ENCODE measurements at places on chromosomes 2 and 18. TPM values are rescaled to one million over a fixed set of nuclear protein-coding genes. Genes with fewer than 3 reads are reported as not detected.

GRCh38 chr2:60500861-60501260, 52.6 kb downstream of the BCL11A start:
- no peak for DNase-seq

GRCh38 chr18:59075923-59076322, 63.8 kb upstream of the SEC11C start:
- DNase-seq = no peak

- DNase-seq = no peak
Observed at GRCh38 chr2:65450393-65450792, 18.0 kb upstream of the SPRED2 start.

- no peak for DNase-seq
Observed at GRCh38 chr2:207487650-207488311, 42.0 kb upstream of the CREB1 start.

- DNase-seq = no peak
Observed at GRCh38 chr2:191522478-191523120, 155.3 kb upstream of the NABP1 start.

DNA sequence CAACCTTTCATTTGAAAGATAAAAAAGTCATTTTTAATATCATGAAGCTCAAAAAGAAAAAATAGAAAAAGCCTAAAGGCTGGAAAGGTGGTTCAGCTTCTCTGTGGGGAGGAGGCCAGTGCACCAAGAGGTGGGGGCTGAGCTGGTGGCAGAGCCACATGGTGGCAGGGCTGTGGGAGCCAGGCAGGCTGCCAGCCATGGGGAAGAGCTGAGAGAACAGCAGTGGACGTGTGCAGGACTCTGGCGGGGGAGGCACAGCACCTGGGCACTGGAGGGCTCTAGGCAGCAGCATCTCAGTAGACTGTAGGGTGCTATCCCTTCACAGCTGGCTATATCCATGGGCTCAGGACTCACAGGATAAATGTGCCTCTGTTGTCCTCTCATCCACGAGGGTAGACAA, 47.8 kb downstream of the STK25 start:
- DNase-seq = no peak

DNA sequence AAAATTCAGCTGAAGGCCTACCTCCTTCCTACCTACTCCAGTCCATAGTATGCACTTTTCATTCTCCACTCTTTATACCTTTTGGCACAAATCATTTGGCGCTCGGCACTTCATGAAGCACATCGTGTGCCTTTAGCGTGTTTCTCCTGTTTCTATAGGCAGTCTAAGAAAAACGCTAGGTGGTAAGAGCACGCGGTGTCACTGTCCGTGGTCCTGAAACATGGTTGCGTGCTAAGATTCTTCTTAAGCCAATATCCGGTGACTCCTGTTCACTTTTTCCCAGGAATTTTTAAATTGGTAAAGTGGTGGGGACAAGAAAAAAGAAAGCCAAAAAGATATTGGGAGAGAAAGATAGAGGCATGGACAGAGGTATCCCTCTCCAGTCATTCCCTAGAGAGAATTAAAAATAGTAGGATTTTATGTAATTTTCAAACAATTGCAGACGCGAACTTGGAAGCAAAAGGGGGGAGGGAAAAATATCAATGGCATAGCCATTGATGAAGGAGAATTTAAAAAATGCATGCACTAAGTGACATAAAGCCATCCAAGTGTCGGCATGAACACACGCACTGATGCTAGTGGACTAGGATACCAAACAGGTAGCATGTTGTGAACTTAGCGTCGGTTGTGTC, 1.4 kb upstream of the CTNNA2 start:
- peak; percentile 35 for DNase-seq

DNA sequence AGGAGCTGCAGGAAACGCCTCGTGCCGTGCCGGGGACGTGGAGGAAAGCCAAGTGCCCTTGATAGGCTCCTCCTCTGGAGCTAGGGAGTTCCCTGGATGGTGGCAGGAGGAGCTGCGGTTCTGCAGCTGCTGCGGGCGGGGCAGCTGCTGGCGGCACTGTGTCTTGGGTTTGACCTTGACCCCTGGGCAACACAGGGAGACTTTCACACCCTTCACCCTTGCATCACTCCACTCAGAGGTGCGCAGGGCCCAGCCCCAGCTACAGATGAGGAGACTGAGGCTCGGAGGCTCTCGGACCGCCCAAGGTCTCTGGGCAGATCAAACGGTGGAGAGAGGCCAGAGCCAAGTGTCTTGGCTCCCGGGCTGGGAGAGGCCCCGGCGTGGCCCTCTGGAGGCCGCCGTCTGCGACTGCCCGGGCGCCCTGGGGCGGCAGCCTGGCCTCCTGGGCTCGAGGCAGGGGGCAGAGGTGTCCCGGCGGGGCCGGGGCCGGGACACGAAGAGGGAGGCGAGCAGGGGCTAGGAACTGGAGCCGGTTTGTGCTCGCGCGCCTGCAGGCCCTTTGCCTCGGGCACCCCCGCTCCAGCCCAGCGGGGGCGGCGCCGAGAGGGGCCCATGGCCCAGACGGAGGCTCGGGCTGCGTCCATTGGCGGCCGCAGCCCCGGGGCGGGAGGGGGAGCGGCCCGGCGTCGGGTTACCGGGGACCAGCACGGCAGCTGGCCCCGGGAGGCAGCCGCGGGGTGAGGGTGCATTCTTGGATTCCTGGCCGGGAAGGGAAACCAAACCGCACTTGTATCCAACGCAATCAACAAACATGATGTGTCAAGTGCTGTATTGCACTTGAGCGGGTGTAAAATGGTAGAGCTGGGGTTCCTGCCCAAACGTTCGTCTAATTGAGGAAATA, 129.6 kb upstream of the SLC1A4 start:
- DNase-seq = peak; percentile 94

DNA sequence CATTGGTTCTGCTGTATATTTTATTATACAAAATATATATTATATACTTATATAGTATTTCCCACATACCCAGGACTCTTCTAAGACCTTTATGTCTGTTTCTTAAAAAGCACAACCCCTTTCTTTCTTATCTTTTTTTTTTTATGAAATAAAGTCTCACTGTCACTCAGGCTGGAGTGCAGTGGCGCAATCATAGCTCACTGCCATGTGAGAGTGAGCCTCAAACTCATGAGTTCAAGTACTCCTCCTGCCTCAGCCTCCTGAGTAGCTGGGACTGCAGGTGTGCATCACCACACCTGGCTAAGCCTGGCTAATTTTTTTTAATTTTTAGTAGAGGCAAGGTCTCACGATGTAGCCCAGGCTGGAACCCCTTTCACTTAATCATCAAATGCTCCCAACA, 72.3 kb downstream of the CLHC1 start:
- DNase-seq = no peak

DNA sequence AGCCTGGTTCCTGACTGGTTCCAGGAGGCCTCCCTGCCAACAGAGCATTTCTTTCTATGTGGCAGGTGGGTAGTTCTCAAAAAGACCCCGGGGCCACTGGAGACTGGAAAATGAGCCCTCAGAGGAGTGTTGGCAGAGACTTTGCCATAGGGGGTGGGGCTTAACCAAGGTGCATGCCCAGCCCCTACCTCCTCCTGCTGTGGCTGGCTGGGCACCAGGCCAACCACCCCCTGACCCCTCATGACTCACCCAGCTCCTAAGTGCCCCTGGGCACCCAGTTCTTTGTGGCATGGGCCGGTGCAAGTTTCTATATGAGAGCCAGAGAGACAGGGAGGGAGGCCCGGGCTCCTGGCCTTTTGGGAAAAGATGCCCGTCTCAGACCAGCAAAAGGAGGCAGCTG, 98.2 kb upstream of the SMAD2 start:
- DNase-seq = no peak

DNA sequence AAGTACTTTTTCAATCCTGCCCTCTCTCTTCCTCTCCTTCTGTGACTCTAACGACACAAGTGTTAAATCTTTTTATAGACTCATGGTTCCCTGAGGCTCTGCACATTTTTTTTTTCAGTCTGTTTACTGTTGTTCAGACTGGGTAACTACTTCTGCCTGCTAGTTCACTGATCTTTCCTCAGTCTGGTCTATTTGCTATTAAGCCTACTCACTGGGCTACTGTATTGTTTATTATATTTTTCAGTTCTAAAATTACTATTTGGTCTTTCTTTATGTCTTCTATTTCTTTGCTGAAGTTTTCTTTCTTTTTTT, 21.3 kb downstream of the PPP3R1 start:
- no peak for DNase-seq

GRCh38 chr18:9055626-9056025, 46.9 kb upstream of the NDUFV2 start:
- DNase-seq = no peak

- DNase-seq = no peak
Observed at GRCh38 chr2:3633982-3634595, 23.9 kb upstream of the ALLC start.

DNA sequence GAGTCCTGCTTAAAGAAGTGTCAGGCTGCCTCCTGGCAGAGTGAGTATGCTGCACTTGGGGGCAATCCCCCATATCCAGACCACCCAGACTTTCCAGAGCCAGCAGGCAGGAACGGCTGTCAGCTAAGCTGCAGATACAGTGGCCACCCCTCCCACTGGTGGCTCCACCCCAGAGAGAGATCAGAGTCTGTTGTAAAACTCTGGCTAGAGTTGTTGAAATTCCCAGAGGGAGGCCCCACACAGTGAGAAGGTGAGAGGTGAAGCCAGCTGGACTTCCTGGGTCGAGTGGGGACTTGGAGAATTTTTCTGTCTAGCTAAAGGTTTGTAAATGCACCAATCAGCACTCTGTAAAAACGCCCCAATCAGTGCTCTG, 533.8 kb upstream of the ACVR2A start:
- peak; percentile 57 for DNase-seq

GRCh38 chr2:98691303-98691702, 39.6 kb downstream of the MGAT4A start:
- DNase-seq = no peak

GRCh38 chr2:225270861-225271260, 128.6 kb upstream of the NYAP2 start:
- no peak for DNase-seq

- DNase-seq = no peak
Observed at GRCh38 chr2:135245071-135245470, 193.0 kb downstream of the RAB3GAP1 start.

DNA sequence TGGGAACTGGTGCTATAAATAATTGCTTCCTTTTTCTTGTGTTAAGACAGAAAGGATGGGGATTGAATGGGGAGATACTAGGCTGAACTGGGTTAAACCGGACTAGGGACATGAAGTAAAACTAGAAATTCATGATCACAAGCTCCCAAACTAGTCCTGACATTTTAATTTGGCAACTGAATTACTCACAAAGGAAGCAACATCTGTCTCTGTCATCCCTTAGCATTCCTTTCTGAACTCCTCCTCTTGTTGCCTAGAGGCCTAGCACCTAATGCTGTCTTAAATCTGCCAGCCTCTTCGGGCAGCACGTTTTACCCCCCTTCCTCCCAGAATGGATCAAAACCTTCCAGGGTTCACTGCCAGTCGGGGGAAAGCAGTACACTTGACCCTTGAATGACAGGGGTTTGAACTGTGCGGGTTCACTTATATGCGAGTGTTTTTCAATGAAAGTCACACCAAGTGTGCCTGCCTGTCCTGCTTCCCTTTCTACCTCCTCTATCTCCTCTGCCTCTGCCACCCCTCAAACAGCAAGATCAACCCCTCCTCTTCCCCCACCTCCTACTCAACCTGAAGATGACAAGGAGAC, 8.2 kb downstream of the KCTD1 start:
- DNase-seq = no peak

GRCh38 chr2:178309541-178309940, 115.2 kb downstream of the OSBPL6 start:
- no peak for DNase-seq

DNA sequence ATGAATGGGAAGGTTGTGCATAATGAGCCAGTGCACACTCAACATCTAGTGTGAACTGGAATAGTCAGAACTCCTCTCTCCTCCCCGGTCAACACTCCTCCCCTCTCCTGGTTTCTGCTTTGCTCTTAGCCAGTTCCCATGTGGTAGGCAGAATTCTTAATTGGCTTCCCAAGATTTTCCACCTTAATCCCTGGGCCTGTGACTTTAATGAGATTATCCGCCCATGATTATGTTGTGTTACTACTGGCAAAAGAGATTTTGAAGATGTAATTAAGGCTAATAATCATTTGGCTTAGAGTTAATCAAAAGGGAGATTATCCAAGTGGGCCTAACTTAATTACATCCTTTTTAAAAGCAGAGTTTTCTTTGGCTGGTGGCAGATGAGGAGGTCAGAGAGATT, 34.2 kb upstream of the REV1 start:
- DNase-seq = no peak

DNA sequence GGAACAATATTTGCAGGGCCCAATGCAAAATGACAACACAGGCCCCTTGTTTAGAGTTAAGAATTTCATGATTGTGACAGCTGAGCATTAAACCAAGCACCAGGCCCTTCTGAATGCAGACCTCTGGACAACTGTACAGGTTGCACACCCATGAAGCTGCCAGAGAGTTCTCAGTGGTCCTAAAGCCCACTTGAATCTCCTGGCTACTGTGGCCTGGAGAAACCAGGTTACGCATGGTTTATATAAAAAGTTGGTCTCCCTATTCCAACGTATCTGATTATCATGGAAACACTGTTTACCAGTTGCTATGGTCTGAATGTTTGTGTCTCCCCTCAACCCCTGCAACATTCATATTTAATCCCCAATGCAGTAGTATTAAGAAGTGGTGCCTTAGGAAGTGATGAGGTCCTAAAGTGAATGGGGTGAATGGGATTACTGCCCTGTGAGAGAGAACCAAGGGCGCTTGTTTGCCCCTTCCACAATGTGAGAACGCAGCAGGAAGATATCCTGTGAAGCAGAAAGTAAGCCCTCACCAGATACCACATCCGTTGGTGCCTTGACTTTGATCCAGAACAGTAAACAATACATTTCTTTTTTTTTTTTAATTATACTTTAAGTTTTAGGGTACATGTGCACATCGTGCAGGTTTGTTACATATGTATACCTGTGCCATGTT, 48.0 kb upstream of the ANXA4 start:
- peak; percentile 26 for DNase-seq

ADGRF3 gene
- not detected for total RNA-seq

EIF2B4 gene
- 32.7 TPM for total RNA-seq

GNAL gene
- total RNA-seq = 2.9 TPM

SPP2 gene
- not detected for total RNA-seq

MAPK4 gene
- total RNA-seq = 8.6 TPM

CCDC150 gene
- total RNA-seq = 1.6 TPM

ZNF385B gene
- 1.2 TPM for total RNA-seq

ALPI gene
- total RNA-seq = 16.0 TPM
